8988T (cell line): ENCODE measurements at places on chromosomes 6 and 20.

DNA sequence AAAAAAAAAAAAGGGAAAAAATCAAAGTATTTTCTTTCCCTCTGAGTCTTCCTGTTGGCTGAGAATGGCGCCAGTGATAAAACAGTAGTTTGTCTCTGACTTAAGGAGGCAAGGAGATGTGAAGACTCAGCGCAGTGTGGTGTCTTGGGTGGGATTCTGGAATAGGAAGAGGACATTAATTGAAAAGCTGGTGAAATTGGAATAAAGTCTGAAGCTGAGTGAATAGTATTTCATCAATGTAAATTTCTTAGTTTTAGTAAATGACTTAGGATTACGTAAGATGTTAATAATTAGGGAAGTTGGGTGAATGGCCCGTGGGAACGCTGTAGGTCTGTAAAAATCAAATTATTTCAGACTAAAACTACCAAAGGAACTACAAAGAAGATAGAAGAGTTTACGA lies 122.8 kb upstream of the ZNF217 start:
- DNase-seq, result no peak

DNA sequence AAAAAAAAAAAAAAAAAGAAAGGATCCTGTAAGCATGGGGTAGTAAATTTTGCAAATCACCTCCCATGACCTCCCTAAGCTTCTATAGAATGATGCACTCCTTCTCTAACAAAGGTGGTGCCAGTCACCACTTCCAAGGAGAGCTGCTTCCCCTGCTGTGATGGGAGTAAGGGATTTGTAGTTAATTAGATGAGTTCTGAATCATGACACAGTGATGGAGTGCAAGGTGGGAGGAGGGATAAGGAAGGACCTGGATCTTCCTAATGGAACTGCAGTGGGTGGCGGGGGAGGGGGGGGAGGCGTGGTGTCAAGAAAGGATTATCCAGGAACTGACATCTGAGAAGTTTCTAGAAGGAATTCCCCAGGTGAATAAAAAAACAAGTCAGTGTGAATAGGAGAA lies 47.8 kb downstream of the NRN1 start:
- no peak for DNase-seq

GRCh38 chr6:137874204-137875057 lies 7.4 kb downstream of the TNFAIP3 start:
- no peak for DNase-seq

DNA sequence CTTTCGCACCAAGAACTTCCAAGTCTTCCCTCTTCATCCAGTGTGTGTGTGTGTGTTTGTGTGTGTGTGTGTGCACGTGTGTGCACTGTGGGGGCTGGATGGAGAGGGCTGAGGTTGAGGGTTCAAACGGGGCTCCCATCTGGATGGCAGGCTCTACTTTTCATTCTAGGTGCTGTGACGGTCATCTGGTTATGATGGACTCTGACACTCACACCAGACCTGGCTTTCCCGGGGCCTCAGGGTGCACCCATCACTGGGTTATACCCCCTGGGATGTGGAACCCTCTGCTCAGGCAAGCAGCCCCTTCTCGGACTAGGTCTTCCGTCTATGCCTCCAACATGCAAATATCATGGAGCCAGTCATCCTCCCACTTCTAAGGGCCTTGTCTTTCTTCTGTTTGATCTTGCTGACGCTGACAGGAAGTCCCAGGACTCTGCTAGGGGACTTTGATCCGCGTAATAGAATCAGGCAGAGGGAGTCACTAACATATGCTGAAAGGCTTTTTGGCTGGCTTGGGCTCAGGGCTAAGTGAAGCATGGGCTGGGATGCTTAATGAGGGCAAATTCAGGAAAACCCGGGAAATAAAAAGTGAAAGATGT lies 313.6 kb downstream of the CDC5L start:
- no peak for DNase-seq

DNA sequence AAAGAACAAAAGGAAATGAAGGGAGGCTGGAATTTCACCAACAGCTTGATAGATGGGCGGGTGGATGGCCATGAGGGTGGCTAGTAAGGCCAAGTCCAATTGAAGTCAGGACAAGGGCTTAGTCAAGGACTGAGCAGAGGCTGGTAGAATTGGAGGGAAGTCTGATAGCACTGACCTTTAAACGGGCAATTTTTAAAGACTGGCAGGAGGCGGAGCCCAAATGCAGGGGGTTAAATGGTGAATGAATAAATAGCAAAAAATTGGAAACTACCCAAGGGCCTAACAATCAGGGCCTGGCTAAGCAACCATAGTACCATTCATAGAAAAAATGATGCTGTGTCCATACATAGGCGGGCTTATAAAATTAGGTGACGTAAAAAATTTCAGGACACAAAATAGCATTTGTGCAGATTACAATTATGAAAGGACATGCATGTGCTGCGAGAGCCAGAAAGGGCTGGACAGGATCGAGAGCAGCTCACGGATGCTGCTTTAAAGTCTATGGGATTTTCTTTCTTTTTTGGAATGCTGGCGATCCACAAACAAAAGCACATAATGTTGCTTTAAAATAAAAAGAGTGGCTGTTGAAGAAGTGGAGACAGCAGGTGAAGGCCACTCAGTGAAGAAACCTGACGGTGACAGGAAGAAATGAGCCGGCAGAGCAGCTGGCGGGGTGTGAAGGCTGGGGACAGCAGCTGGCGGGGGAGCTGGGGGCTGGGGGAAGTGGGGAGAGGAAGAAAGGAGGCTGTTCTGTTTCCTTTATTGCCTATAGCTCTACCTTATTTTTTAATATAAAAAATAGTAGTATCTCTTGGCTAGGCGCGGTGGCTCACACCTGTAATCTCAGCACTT lies 42.8 kb upstream of the TAF8 start:
- DNase-seq, result no peak

GRCh38 chr6:142336183-142336582 lies 34.4 kb downstream of the ADGRG6 start:
- DNase-seq, result no peak

DNA sequence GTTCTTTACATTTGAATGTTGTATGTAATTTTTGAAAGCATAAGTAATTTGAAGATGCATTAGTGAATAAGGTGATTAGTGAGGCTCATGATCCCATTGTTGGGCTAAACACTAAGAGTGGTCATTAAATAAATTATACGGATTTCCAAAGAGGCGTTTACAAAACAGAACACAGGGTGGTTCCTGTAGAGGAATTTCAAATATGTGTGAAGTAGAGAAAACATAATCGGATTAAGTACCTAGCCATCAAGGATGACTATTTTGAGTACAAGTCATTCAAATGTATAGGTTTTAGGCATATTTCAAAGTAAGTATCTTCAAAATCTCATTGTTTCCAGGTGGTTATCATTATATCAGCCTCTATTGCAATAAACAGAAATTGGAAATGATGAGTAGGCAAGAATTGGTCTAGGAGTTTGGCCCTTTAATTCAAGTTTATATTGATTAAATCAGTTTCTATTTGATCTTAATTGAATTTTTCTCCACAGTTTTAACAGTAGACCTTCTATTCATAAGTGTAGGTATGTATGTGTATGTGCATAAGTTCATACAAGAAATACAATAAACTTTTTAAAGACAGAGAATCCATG lies 94.8 kb downstream of the MYLK4 start:
- no peak for DNase-seq

- DNase-seq, result no peak
Measured at GRCh38 chr6:41651962-41652657, 13.8 kb downstream of the MDFI start.

GRCh38 chr20:32333181-32333987 lies 24.7 kb upstream of the ASXL1 start:
- no peak for DNase-seq

DNA sequence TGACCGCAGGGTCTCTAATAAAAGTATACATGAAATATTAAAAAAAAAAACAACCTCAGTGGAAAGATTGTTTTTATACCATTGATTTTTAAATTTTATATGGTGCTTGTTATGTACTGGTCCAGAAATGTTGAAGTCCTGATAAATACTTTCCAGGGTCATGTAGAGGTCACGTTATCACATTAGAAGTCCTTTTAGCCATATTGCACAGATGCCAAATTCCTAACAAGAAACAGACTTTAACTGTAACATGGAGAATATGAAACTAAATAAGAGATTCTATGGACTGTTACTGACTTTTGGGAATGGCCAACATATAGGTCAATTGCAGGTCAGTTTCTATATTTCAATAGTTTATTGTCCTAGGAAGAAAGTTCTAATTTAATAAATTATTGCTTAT lies 89.0 kb downstream of the ADGRB3 start:
- DNase-seq, result no peak
